ENCODE measurements at places on chromosomes 4 and X. TPM values are rescaled to one million over a fixed set of nuclear protein-coding genes. Genes with fewer than 3 reads are reported as not detected.

- no peak for DNase-seq
Observed at GRCh38 chrX:22430701-22431100, 158.0 kb downstream of the CBLL2 start.

GRCh38 chr4:94595880-94596483 is 144.2 kb downstream of the PDLIM5 start:
- peak; percentile 66 for DNase-seq

DNA sequence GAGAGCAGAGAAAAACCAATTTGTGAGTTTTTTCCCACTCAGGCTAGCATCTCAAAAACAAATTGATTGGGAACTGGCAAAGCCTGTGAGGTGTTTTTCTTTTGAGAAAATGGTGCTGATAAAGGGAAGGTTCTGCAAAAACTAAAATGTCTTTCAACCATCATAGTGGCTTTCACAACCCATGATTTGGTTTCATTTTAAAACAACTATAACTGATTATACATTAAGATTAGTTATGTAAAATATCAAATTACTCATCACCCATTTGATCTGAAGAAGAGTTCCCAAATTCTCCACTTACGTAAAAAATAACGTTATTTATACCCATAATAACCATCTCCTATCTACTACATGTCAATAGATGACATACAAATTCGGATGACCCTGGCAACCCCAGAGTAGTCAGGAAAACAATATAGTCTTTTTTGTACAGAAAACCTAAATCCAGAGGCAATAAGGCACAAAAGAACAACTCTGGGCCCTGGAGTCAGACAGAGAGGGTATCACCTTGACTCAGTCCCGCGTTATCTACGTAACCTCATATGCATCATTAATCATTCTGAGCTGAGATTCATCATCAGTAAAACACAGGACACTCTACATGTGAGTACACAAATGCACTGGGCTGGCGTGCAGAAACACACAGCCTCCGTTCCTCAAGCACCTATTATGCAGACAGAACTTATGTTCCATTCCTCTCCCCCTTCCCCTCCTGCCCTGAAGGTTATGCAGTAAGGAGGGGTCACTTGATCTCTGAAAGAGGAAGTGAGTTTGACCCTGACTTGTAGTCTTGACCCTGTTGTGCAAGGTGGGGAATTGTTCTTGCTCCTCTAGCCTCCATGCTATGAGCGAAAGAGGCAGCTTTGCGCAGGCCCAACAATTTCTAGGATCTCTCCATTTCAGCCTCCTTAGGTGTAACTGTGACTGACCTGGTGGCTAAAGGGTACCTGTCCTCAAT is 82.2 kb downstream of the SLC9A7 start:
- DNase-seq, result no peak

Gene ZCCHC12
- 0.05 TPM for polyA plus RNA-seq
